ENCODE measurements at places on chromosomes 3 and 15. TPM values are rescaled to one million over a fixed set of nuclear protein-coding genes. Genes with fewer than 3 reads are reported as not detected.

The NEK10 gene
- 0.29 TPM for total RNA-seq

The SATB1 gene
- 17.5 TPM for total RNA-seq

The TMOD3 gene
- 62.6 TPM for total RNA-seq

The TMEM207 gene
- not detected for total RNA-seq

The ADGRG7 gene
- not detected for total RNA-seq

The ILDR1 gene
- total RNA-seq, result 4.0 TPM

The FGF12 gene
- 1.6 TPM for total RNA-seq

The CCR9 gene
- total RNA-seq, result not detected

The SLC28A2 gene
- total RNA-seq, result not detected

The SUSD5 gene
- total RNA-seq, result 1.2 TPM

The CASR gene
- not detected for total RNA-seq
